ENCODE measurements at places on chromosomes 5 and 9.

DNA sequence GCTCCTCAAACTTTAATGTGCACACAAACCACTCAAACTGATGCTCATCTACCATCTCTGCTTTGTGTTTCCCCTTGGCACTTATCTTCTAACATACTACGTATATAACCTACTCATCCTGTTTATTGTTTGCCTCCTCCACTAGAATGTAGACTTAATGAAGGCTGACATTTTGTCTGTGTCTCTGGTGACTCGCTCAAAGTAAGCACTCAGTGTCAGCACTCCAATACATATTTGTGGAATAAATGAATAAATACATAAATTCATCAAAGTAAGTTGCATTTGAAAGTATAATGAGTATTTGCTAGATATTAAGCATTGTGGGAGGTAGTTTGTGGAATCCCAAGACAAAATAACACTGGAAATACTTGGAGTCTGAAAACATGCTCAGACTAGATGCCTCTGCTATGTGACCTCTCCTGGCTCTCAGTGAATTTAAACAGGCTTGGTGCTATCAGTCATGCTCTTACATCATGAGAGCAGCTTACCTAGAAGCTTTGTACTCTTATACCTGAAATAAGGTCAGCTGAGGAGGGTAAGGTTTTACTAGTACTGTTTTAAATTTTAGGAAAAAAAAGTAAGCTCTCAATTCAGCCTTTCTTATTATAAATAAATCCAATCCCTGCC is 37.0 kb upstream of the RANBP6 start:
- DNase-seq = no peak
- H3K27me3 ChIP-seq = no peaks in the 10 kb centered on the region
- H3K4me3 ChIP-seq = no peak overlapping the region
- peaks cover 12% of the 10 kb centered on the region for H3K4me1 ChIP-seq
- no peak overlapping the region for H3K27ac ChIP-seq
- no peaks in the 10 kb centered on the region for H3K36me3 ChIP-seq

- H3K4me3 ChIP-seq = no peak overlapping the region
- no peaks in the 10 kb centered on the region for H3K27me3 ChIP-seq
- no peak for DNase-seq
- no peak overlapping the region for H3K27ac ChIP-seq
Measured at GRCh38 chr9:16243798-16244197, 626.7 kb downstream of the BNC2 start.

DNA sequence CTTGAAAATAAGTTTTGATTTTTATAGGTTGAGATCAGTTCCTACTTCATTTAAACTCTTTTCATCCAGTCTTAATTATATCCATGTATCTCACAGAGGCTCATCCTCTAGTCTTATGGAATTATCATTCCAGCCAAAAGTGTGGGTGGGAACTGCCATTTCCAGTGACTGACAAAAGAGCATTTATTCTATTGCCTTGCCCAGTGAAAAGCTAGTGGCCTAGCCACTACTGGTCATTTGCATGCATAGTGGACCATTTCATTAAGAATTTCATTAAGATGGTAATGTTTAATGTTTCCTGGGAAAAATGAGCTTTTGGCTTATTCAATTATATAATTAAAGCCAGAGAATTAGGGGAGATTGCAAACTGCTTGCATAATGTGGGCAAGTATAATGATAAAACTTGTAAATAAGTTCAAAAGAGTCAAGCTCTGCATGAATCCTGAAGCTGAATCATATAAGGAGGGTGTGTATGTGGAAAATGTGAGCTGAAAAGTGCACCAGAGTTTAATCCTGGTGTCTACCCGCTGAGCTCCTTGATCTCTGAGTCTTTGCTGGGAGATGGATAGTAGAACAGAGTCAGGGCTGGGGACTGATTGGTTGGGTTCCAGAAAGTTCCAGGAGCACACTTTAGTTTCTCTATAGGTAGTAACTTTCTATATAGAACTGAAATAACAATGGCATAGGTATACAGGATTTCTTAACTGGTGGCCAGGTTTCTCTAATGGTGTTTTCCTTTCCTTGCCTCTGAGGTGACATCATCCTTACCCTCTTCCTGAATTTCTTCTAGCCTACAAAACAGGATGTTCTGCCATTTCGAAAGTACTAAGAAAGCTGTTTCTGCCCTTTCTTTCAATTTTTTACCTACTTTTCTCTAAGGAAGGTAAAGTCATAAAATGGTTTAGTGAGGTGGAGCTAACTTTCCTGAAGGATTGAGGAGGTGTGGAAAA is 78.5 kb downstream of the KIF4B start:
- H3K27ac ChIP-seq = no peak overlapping the region
- peaks cover 7% of the 10 kb centered on the region for H3K4me1 ChIP-seq
- DNase-seq = peak; percentile 14
- no peaks in the 10 kb centered on the region for H3K27me3 ChIP-seq

DNA sequence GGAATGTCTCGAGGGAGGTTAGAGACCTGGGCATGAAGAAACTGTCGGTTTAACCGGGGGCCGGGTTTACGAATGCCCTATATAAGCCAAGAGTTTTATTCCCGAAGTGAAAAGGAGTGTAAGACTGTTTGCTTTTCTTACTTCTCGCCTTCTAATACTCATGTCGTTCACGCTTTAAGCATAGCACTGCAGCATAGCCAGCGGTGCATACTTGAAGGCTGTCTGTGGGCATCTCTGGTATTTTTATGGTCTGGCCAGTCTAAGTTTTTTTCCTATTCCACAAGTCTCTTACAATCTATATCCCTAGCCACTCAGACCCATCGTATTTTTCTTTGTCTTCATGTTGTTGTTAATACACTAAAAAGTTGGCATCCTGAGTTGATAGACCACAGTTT is 1.2 kb downstream of the UHRF2 start:
- peak overlapping the region; percentile 92 for H3K27ac ChIP-seq
- DNase-seq = peak; percentile 29
- peak overlapping the region; percentile 97 for H3K4me3 ChIP-seq
- no peaks in the 10 kb centered on the region for H3K36me3 ChIP-seq
- peaks cover 16% of the 10 kb centered on the region for H3K27me3 ChIP-seq
- H3K4me1 ChIP-seq = peaks cover 11% of the 10 kb centered on the region

DNA sequence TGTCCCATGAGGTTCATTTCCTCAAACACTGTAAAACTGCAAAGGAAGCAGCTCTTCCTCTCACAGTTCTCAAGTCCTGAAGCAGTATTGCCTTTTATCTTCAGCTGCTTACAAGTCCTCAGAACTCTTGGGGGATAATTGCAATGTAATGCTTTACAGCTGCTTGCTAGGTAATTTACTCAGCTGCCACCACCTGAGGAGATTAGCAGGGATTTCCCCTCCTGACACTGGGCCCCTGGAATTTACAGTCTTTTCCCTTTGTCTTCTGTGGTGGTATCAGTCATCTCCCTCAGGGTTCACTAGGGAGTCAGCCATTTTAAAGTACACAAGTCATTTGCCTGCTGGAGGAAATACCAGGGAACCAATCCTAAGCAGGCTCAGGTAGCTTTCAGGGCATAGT is 754.3 kb upstream of the GRAMD2B start:
- peaks cover 27% of the 10 kb centered on the region for H3K27me3 ChIP-seq
- H3K36me3 ChIP-seq = no peaks in the 10 kb centered on the region
- no peak overlapping the region for H3K27ac ChIP-seq
- no peaks in the 10 kb centered on the region for H3K4me1 ChIP-seq
- H3K4me3 ChIP-seq = no peak overlapping the region
- no peak for DNase-seq

GRCh38 chr5:132627470-132627869 is 30.5 kb upstream of the IL13 start:
- no peak for DNase-seq
- H3K36me3 ChIP-seq = no peaks in the 10 kb centered on the region
- H3K27ac ChIP-seq = no peak overlapping the region
- no peaks in the 10 kb centered on the region for H3K4me1 ChIP-seq
- no peaks in the 10 kb centered on the region for H3K27me3 ChIP-seq
- no peak overlapping the region for H3K4me3 ChIP-seq

DNA sequence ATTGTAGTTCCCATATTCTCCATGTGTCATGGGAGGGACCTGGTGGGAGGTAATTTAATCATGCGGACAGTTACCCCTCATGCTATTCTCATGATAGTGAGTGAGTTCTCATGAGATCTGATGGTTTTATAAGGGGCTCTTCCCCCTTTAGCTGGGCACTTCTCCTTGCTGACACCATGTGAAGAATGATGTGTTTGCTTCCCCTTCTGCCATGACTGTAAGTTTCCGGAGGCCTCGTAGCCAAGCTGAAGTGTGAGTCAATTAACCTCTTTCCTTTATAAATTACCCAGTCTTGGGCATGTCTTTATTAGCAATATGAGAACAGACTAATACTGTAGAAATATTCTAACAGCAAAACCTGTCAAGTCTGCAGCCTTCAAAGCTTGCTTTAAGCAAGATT is 293.2 kb downstream of the CTNND2 start:
- no peak for DNase-seq
- no peak overlapping the region for H3K4me3 ChIP-seq
- no peaks in the 10 kb centered on the region for H3K27me3 ChIP-seq
- H3K36me3 ChIP-seq = no peaks in the 10 kb centered on the region
- no peaks in the 10 kb centered on the region for H3K4me1 ChIP-seq

GRCh38 chr9:106066940-106067524 is 372.7 kb downstream of the TMEM38B start:
- no peak overlapping the region for H3K4me3 ChIP-seq
- no peaks in the 10 kb centered on the region for H3K36me3 ChIP-seq
- H3K27ac ChIP-seq = no peak overlapping the region

DNA sequence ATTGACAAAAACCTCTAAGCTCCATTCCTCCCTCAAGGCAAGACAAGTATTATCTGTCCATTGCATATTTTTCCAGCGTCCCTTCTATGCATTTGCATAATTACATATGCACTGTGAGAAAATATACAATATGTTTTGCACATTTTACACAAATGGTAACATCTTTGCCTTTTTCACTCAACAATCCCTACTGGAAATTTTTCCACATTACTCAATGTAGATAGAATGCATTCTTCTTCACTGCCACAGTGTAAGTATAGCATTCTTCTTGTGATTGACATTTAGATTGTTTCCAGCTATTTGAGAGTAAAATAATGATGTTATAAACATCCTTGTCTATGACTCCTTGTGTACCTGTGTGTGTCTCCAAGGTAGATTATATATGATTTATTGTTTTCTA is 205.0 kb downstream of the SLIT3 start:
- no peak overlapping the region for H3K27ac ChIP-seq

DNA sequence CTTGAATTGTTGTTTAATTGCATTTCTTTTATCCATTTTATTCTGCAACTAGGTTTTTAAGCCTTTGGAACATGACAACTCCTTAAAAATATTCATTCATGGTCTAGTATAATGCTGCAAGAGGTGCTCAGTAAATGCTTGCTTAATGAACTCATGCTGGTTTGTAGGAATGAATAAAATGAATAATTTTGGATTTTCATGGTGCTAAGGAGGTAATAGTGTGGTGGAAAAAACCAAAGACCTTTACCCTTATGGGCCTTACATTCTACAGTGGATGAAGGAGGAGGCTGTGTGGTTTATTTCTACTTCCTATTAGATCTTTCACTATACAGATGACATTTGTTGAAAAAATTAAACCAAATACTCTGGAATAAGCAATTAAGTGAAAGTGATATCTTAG is 43.4 kb downstream of the LRRTM2 start:
- no peaks in the 10 kb centered on the region for H3K27me3 ChIP-seq
- H3K4me1 ChIP-seq = no peaks in the 10 kb centered on the region
- H3K4me3 ChIP-seq = no peak overlapping the region

DNA sequence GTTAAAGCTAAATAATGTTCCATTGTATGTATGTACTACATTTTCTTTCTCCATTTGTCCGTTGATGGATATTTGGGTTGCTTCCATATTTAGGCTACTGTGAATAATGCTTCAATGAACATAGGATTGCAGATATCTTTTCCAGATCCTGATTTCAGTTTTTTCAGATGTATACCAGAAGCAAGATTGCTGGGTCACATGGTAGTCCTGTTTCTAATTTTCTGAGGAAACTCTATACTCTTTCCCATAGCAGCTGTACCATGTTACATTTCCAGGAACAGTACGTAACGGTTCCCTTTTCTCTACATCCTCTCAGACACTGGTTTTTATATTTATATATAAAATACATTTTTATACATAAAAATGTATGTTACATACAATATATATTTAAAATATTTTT is 121.8 kb downstream of the GCNT1 start:
- no peaks in the 10 kb centered on the region for H3K4me1 ChIP-seq
- H3K27ac ChIP-seq = no peak overlapping the region
- DNase-seq = no peak
- H3K36me3 ChIP-seq = no peaks in the 10 kb centered on the region
- H3K4me3 ChIP-seq = no peak overlapping the region

DNA sequence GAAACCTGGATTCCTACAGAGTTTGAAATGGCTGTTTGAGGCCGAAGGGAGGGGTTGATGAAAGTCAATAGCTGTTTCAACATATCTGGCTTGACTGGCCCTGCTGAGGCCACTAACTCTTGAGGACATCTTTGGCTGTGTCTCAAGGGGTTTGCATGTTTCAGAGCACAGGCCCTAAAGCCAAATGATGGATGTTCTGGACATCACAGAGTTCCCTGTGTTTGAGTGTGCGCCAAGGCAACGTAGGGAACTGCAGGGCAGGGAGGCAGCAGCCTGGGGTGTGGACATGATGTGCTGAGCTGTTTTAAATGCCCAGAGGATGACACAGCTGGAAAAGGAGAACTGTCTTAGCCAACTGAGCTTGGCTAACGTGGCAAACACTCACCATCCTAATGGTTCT is 89.6 kb downstream of the RAPGEF1 start:
- no peak overlapping the region for H3K4me3 ChIP-seq
- H3K27me3 ChIP-seq = no peaks in the 10 kb centered on the region
- no peak for DNase-seq
- no peak overlapping the region for H3K27ac ChIP-seq
- no peaks in the 10 kb centered on the region for H3K36me3 ChIP-seq

- no peak for DNase-seq
- no peaks in the 10 kb centered on the region for H3K36me3 ChIP-seq
- no peak overlapping the region for H3K4me3 ChIP-seq
- no peak overlapping the region for H3K27ac ChIP-seq
- peaks cover 53% of the 10 kb centered on the region for H3K27me3 ChIP-seq
Measured at GRCh38 chr5:73296772-73297171, 123.8 kb downstream of the TMEM174 start.

GRCh38 chr5:105167092-105167491 is 1604.5 kb upstream of the NUDT12 start:
- H3K27me3 ChIP-seq = no peaks in the 10 kb centered on the region
- no peaks in the 10 kb centered on the region for H3K36me3 ChIP-seq
- no peak overlapping the region for H3K4me3 ChIP-seq
- no peak overlapping the region for H3K27ac ChIP-seq
- no peaks in the 10 kb centered on the region for H3K4me1 ChIP-seq

DNA sequence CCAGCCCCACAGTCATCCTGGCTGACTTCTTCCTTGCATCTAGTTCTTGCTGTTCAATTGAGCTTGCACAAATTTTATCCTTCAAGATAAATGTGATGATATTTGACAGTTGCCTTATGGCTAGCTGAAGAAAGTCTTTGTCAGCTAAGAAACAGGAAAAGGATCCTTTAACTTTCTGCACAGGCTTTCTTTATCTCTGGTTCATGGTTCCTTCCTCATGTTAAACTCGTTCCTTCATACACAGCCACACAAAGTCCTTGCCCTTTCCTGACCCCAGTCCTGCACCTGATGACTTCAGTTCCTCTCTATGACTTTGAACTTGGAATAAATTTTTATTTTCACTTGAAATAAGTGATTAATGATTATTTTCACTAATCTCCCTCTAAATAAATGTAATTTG is 132.5 kb upstream of the PRSS3 start:
- H3K36me3 ChIP-seq = no peaks in the 10 kb centered on the region
- no peak for DNase-seq
- peaks cover 17% of the 10 kb centered on the region for H3K27me3 ChIP-seq
- H3K4me3 ChIP-seq = no peak overlapping the region
- no peaks in the 10 kb centered on the region for H3K4me1 ChIP-seq
